SJSA1 (cell line): ENCODE measurements at places on chromosomes 11 and 22. TPM values are rescaled to one million over a fixed set of nuclear protein-coding genes. Genes with fewer than 3 reads are reported as not detected.

ADM2 gene
- 0.05 TPM in 1 of 2 replicates, not detected in the other for total RNA-seq

DNA sequence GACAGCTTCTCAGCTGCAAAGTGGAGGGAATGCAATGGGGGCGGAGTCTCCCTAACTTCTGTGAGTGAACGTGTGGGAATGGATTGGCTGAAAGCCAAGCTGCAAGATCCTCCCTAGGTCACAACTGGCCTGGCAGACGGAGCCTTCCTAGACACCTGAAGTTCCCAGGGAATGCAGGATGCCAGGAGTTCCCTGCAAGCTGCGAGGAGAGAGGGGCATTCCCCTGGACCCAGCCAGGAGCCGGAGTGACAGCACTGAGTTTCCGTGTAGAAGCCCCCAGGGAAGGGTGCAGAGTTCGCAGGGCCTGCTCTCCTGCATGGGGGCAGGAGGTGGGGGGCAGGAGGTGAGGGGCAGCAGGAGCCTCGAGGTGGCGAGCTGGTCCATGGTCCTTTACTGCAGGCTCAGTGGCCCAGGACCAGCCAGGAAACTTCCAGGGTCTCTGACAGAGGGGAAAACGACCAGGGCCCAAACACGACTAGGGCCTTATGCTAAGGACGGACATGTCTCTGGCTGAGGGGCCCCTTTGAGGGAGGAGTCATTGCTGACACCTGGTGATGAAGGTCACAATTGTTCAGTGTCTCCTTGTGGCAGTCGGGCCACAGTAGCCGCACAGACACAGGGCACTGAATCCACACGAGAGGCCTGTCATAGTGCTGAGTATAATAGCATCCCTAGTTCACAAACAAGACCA is 141.4 kb downstream of the FBXO7 start:
- DNase-seq, result no peak

FOSL1 gene
- total RNA-seq, result 72.1 and 97.5 TPM in 2 replicates

- DNase-seq, result no peak
These were observed 67.5 kb downstream of the ADAMTS15 start for GRCh38 chr11:130515829-130516553.
